ENCODE measurements at places on chromosomes 5 and 9.

- no peak for DNase-seq
These were observed 439.5 kb downstream of the GADD45G start for GRCh38 chr9:90044263-90044662.

DNA sequence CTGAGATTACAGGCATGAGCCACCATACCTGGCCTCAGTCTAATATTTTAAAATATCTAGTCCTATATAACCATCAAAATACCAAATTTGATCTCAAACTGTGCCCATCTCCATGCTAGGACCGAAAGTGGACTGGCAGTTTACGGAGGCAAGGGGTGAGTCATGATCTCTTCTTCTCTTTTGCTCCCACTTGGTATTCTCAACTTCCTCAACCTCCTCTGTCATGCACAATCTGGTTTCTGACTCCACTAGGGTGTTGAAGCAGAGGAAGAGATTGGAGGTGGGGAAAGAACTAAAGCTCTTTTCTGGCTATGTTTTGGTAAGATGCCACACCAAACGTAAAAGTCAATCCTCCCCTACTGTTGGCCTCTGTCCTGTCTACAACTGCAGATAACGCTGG, 55.9 kb upstream of the CEMIP2 start:
- no peak for DNase-seq

DNA sequence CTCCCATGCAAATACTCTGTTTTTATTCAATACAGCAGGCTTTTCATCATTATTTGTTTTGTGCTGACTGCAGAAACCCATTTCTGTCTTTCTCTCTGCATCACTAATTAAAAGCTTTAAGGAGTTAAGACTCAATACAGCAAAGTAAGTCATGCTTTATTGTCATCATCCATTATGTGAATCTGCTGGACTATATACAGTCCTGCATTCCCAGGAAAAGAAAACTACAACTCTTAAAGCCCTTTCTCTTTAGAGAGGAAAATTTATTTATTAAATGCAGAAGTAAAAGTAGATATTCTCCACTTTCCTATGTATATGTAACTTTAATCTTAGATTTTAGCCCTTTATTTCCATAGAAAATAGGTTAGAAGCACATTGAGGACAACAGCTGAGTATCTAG, 706.6 kb upstream of the RGMB start:
- no peak for DNase-seq

- DNase-seq, result no peak
These were observed 67.3 kb downstream of the CRB2 start for GRCh38 chr9:123423311-123423640.
